Central memory CD8-positive, alpha-beta T cell (primary cell): ENCODE measurements at places on chromosomes 7 and 10.
A peak's percentile ranks its signal among the peaks of the same experiment; 100 is the strongest.

DNA sequence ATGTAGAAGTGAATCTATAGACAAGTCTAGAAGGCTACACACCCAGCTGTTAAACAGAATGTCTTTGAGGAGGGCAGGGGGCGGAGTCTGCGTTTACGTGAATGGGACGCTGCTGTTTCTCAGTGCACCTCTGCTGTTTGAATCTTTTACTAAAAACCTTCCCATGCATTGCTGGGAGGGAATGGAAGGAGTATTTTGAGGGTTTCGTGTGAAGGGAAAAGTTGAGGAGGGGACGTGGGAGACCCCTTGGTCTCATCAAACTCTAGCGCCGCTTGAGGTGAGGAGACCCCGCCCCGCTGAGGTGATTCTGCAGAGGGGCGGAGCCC lies 492 bp upstream of the VCL start:
- DNase-seq: no peak

GRCh38 chr10:30591249-30591670 lies 38.3 kb downstream of the LYZL2 start:
- peak; percentile 18 for DNase-seq

DNA sequence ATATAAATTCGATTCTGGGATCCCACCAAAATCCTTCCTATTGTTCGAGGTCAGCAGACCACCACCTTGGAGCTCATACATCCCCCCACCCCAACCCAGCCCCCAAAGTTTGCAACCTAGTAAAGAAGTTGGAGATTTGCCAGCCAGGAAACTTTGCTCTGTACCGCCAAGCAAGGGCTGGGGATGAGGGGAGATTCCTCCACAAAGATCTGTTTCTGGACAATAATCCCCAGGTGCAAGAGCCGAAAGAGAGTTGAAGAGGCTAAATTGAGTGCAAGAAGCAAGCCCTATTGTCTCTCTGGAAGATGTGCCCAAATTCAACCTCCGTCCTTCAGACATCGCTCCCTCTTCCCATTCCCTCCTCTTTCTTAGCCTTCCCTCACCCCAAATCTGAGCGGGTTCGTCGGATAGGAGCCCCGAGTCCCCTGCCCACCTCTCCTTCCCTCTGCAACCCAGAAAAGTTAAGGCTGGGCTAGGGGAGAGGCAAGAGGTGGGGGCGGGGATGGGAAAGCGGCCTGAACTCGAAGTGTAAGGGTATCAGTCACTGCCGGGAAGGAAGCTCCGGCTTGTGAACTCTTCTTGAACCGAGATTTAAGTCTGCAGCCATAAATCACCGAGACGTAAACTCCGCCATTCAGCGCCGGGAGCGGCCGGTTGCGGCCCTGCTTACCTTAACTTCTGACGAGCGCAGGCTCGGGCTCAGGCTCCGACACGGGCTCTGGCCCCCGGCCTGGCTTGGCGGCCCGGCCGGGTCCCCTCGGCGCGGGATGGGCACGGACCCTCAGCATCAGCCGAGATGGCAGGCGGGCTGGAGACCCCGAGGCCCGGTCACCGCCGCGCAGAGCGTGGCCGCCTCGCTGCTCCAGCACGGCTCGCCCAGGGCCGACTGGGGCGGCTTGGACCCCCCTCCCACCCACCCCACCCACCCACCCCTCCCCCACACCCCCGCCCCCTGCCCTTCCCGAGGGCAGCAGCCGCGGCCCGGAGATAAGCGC lies 10.8 kb upstream of the HOXA2 start:
- DNase-seq: no peak

GRCh38 chr7:158013085-158013668 lies 574.4 kb downstream of the PTPRN2 start:
- no peak for DNase-seq

GRCh38 chr10:131115801-131116200 lies 195.7 kb downstream of the TCERG1L start:
- no peak for DNase-seq

GRCh38 chr10:127193125-127193524 lies 3.3 kb downstream of the INSYN2A start:
- DNase-seq: no peak

- no peak for DNase-seq
These were observed 261.5 kb downstream of the ELMO1 start for GRCh38 chr7:37187179-37187578.

- no peak for DNase-seq
These were observed 28.8 kb upstream of the OPALIN start for GRCh38 chr10:96387601-96388000.

- no peak for DNase-seq
These were observed 3.7 kb downstream of the GOT1 start for GRCh38 chr10:99426689-99427088.

- no peak for DNase-seq
These were observed 40.8 kb downstream of the BLNK start for GRCh38 chr10:96230527-96230926.

GRCh38 chr10:24847112-24848070 lies 105.0 kb downstream of the PRTFDC1 start:
- no peak for DNase-seq

GRCh38 chr7:20157456-20157855 lies 59.7 kb downstream of the MACC1 start:
- no peak for DNase-seq

DNA sequence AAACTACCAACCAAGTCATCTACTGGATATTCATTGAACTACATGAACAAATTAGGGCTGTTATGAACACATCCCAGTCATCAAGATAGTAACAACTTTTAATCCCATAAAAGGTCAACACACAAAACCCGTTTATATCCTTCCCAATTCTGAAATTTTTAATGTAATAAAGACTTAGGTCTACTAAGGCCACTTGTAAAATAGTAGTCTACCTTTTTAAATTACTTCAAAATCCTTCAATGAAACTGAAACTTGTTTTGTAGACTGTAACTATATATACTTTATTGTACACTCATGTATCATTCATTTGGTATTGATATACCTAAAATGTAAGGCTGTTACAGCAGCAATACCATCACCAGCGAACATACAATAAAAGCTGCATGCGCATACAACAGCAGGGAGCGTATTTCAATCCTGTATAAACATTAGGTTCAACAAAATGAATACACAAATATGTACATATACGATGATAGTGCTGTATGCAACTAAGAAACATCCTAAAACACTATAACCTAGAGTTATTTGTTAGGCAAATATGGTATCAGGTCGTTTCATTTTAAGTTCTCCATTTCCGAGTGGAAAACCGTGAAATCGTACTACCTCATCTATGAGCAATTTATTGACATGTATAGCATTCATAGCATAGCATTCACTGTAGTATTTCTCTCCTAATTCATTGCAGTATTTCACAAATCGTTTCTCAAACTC lies 973 bp downstream of the ATAD1 start:
- no peak for DNase-seq

DNA sequence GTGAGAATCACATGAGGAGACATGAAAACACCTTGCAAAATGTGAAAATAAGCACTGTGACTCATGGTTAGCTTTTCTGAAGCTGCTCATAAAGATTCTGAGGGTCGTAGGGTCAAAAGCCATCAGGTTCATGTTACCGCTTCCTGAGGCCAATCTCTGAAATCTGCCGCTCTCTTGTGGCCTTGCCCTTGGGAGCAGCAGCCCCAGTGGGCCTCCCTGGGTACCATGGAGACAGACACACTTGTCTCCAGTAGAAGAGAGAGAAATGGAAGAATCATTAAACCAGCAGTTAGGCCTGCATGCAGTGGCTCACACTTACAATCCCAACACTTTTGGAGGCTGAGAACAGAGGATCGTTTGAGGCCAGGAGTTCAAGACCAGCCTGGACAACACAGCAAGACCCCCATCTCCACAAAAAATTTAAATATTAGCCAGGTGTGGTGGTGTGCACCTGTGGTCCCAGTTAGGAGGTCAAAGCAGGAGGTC lies 42.8 kb downstream of the NIPSNAP2 start:
- no peak for DNase-seq

DNA sequence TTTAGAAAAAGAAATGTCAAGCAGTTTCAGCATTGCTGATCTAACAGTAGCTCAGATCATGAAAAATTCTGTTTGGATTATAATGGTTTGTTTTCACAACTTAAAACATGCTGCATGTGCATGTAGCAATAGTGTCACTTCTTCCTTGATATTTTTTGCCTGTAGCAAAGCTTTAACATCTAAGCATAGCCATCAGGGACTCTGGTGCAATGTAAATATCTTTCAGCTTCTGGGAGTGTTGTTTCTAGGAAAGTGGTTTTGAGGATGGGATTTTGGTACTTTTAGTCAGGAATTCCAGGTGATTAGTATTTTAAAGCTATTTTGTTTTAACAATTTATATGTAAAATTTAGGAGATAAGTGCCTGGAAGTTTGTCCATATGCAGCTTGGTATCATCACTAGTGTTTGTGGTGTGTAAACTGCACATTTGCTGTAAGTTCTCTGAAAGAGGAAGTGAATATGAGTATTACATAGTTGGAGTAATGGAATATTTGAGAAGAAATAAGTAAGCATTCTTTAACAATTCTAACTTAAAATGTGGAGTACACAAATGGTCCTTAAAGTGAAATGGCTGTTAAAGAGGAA lies 1.9 kb downstream of the RSBN1L start:
- DNase-seq: no peak

GRCh38 chr10:90967865-90968264 lies 47.0 kb upstream of the ANKRD1 start:
- no peak for DNase-seq

GRCh38 chr10:63588436-63589167 lies 67.4 kb downstream of the REEP3 start:
- DNase-seq: no peak

DNA sequence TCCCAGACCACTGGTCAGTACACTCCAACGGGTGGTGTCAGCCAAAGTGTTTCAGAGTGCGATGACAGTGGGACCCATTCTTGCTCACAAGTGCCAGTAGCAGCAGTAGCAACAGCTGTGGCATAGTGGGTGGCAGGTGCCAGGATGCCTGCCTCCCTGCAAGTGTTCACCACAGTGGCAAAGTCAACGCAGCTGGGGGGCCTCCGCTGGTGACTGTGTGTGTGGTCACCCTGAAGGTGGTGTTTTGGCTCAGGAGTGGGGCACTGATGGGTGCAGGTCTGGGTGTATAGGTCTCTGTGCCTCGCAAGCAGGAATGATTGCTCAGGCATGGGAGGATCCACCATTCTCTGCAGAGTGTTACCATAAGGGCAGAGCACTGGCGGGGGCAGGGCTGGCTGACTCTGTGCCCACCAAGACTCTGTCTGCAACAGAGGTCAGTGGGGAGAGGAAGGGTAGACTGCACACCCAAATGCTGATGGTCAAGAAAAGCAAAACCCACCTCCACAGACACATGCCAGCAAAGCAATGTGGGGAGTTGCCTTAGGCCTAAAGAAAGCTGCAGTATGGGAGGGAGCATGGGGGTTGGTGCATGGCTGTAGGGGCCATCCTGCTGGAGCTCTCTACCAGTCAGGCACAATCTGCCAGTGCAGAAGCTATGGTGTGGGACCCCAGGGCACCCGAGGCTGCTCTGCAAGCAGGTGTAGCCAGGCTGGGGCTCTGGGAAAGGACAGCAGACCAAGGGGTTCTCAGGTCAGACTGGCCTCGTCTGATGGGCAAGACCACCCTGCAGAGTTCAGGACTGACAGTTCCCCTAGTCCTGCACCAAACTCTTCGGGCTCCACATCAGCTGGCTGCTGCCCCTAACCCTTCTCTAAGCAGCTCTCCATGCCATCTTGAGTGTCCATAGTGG lies 368.1 kb downstream of the CTNNA3 start:
- no peak for DNase-seq

DNA sequence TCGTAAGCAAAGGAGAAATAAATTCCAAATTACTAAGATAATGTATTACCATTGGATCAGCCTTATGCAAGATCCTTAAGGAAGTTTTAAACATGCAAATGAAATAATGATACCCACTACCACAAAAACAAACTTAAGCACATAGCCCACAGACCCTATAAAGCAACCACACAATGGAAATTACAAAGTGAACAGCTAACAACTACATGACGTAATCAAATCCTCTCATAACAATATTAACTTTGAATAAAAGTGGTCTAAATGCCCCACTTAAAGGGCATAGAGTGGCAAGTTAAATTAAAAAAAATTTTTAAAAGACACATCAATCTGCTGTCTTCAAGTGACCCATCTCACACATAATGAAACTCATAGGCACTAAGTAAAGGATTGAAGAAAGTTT lies 397.3 kb upstream of the SEMA3A start:
- no peak for DNase-seq

DNA sequence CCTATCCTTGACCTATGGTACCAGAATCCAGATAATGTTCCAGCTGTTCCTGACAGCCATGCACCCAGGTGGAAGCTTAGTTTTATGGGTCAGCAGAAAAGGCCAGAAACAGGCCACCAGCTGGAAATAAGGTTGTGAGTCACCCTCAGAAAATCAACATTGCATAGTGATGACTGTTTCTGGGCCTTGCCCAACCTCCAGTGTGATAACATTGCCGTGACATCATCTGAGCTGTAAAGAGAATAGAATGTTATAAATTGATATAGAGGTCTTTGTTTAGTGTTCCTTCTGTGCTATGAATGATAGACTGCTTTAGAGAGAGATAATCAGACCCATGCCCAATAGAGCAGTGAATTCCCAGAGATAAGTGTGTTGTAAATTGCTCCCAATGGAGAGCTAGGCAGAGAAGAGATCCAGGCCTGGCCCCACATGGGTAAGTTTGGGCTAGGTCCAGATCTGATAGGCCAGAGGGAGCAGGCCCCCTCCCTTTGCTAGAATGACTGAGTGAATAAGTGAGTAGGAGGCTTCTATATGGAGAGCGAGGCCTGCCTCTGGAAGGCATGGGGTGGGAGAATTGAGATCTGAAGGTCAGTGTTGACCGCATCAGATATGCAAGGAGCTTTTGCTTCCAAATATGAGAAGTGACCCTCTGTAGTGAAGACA lies 14.2 kb upstream of the HPS1 start:
- DNase-seq: no peak

DNA sequence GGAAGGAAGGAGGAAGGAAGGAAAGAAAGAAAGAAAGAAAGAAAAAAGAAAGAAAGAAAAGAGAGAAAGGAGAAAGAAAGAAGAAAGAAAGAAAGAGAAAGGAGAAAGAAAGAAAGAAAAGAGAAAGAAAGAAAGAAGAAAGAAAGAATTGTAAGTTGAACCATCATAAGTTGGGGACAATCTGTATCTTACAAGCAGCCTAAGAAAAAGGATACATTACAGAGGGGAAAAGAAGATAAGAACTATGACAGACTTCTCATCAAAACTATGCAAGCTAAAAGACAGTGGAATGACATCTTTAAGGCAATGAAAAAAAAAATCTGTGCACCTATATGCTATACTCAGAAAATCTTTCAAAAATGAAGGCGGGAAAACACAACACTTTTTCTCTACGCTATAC lies 50.3 kb upstream of the SP4 start:
- DNase-seq: no peak

DNA sequence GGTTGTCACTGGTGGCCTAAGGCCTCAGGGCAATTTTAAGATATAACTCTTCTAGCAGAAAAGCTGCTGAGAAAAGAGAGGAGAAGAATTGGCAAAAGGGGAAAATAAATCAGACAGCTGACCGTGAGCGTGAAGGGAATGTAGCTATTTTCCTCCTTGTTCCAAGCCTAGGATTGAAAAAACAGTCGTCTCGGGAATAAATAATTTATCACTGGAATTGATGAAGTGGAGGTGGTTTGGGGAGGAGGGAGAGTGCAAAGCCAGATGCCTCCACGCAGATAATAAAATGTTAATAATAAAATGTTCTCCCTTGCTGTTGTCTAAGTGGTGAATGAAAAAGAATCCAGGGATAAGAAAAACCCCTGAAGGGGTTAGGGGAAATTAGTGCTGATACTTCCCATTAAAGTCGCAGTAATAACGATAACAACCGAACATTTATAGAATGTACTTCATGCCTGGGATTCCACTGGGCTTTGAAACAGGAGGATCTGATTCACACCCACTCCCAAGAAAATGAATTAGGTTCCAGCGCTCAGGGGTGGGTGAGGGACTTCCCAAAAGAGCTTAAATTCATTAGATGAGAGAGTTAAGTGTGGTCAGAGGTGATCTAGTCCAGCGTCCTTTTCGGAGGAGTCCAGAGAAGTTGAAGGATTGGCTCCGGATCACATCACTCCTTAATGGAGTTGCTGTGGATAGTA lies 27.3 kb downstream of the BAMBI start:
- DNase-seq: no peak
